Karpas-422 (cell line): ENCODE measurements at places on chromosomes 7 and 10. TPM values are rescaled to one million over a fixed set of nuclear protein-coding genes. Genes with fewer than 3 reads are reported as not detected.

GRCh38 chr10:95728526-95728925 is 27.4 kb upstream of the ENTPD1 start:
- H3K27ac ChIP-seq: no peak overlapping the region
- no peaks in the 10 kb centered on the region for H3K4me1 ChIP-seq
- no peaks in the 10 kb centered on the region for H3K27me3 ChIP-seq
- no peak for DNase-seq

DNA sequence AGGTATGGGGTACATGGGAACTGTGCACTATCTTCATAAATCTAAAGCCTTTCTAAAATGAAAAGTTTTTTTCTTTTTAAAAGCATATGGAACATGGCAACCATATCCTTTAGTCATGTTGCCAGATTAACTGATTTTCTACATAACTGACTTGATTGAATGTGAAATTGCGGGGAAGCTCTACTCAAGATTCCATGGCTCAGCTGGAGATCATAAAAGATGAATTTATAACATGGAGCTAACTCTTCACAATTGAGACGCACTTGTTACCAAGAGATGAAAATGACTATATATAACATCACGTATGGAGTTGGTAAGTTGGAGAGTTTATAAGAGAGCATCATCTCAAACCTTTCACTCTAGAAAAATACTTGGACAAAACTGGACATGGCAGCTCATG is 190.2 kb upstream of the MYO3A start:
- H3K4me3 ChIP-seq: no peak overlapping the region
- H3K27me3 ChIP-seq: no peaks in the 10 kb centered on the region
- H3K4me1 ChIP-seq: no peaks in the 10 kb centered on the region
- DNase-seq: no peak

DNA sequence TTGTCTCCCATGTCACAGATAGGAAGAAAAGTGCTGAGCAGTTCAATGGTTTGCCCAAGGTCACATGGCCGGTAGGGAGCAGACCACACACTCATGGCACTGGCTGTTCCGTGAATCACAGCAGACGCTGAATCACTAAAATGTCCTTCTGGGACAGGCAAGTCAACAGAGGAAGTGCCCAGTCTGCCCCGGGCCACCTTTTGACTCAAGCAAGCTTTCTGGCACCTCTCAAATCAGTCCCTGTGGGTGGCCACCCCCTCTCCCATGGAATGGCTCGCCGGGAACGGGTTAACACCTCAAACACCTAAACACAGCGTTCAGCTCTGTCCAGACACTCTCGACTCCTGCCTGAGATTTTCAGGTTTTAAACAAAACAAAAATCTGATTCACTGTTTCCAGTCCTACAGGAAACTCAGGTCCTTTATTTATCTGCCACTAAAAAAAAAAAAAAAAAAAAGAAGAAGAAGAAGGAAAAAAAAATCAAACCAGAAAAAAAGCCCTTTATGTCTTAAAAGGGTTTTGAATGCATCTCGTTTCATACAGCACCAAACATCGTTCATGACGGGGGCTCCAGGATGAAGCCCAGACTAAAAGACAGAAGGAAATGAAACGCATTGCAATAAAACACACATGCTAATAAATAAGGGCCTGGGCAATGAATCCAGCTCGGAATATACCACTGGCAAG is 15.5 kb downstream of the CARD11 start:
- H3K4me1 ChIP-seq: no peaks in the 10 kb centered on the region
- H3K4me3 ChIP-seq: no peak overlapping the region
- H3K36me3 ChIP-seq: peaks cover 13% of the 10 kb centered on the region
- H3K27ac ChIP-seq: no peak overlapping the region
- DNase-seq: no peak
- no peaks in the 10 kb centered on the region for H3K27me3 ChIP-seq

DNA sequence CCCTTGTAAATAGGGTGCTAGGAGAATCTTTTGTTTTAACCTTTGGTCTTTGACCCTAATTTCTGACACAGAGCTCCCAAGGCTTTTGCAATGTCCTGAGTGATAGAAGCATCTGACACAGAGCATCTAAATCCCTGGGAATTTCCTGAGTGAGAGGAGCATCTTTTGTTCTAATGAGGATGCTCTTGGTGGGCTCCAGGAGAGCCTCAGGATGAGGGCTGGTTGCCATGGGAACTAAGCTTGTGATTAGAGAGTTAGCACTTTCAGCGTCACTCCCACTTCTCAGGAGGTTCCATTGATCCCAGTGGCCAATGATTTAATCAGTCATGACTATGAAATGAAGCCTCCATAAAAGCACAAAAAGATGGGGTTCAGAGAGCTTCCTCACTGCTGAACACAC is 264.8 kb downstream of the KIF20B start:
- no peak overlapping the region for H3K4me3 ChIP-seq
- no peaks in the 10 kb centered on the region for H3K4me1 ChIP-seq
- H3K36me3 ChIP-seq: no peaks in the 10 kb centered on the region
- DNase-seq: no peak

GRCh38 chr10:78209970-78210369 is 176.3 kb downstream of the RPS24 start:
- no peaks in the 10 kb centered on the region for H3K27me3 ChIP-seq
- H3K27ac ChIP-seq: no peak overlapping the region
- no peak overlapping the region for H3K4me3 ChIP-seq

- no peak overlapping the region for H3K4me3 ChIP-seq
- no peak for DNase-seq
- no peak overlapping the region for H3K27ac ChIP-seq
- no peaks in the 10 kb centered on the region; the same call in 1 of the 2 replicates for H3K4me1 ChIP-seq
- H3K27me3 ChIP-seq: no peaks in the 10 kb centered on the region
Measured at GRCh38 chr7:116246357-116246756, 36.0 kb downstream of the TES start.

DNA sequence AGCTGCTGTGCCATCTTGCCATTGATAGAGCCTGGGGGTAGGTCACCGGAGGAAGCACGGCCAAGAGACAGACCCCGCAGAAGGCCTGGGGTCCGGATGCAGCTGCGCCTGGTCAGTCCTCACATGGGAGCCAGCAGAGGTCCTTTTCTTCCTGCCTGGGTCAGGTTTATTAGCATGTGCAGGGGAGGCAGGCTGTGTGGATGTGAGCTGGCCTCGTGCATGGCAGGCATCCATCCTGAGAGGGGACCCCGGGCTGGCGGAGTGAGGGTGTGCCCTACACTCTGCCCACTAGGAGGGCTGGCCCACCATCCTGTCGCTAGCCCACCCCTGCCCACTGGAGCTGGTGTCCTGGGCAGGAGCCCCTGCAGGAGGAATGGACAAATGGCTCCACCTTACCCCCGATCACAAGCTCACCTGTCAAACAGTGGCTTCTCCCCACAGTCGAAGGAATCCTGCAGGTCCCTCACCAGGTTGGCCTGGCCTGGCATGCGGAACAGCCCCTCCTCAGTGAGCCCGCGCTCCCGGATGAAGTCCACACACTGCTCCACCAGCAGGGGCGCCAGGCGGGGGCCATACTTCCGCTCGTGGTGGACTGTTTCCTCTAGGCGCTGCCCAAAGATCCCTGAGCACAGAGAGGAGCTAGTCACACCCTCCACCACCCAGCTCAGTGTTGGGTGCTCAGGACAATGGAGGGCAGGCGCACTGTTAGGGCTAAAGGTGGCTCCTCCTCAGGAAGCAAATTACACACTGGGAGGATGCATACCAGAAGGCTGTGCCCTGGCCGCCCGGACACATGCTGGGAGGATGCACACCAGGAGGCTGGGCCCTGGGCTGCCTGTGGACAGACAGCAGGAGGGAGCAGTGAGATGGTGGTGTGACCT is 145.4 kb downstream of the ARHGAP22 start:
- no peaks in the 10 kb centered on the region for H3K27me3 ChIP-seq
- H3K27ac ChIP-seq: no peak overlapping the region
- no peaks in the 10 kb centered on the region for H3K36me3 ChIP-seq
- H3K4me3 ChIP-seq: no peak overlapping the region
- no peak for DNase-seq
- H3K4me1 ChIP-seq: peaks cover 5% of the 10 kb centered on the region

DNA sequence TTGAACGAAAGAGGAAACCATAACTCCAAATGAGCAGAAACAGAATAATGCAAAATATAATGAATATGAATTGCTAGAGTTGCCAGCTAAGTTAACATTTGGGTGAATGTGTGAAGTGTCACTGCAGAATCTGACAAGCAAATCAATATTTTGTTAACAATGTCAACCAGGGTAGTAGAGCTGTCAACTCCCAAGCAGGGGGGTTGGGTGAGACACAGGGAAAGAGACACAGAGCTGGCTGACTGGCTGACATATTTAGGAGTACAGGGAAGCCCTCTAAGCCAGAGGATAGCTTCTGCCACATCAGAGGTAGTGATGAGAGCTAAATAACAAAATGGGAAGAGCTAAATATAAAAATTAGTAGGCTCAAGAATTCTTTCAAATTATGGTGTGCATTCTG is 393.1 kb upstream of the KCND2 start:
- DNase-seq: no peak
- H3K27ac ChIP-seq: no peak overlapping the region
- no peak overlapping the region for H3K4me3 ChIP-seq
- H3K4me1 ChIP-seq: no peaks in the 10 kb centered on the region
- H3K36me3 ChIP-seq: no peaks in the 10 kb centered on the region
- no peaks in the 10 kb centered on the region for H3K27me3 ChIP-seq

GRCh38 chr7:18900236-18900635 is 217.2 kb downstream of the TWIST1 start:
- H3K27ac ChIP-seq: no peak overlapping the region
- H3K4me1 ChIP-seq: no peaks in the 10 kb centered on the region
- H3K27me3 ChIP-seq: no peaks in the 10 kb centered on the region
- H3K4me3 ChIP-seq: no peak overlapping the region
- H3K36me3 ChIP-seq: no peaks in the 10 kb centered on the region

GRCh38 chr10:22053048-22053447 is 49.5 kb upstream of the DNAJC1 start:
- H3K4me1 ChIP-seq: no peaks in the 10 kb centered on the region
- no peak for DNase-seq
- H3K27me3 ChIP-seq: no peaks in the 10 kb centered on the region
- no peak overlapping the region for H3K4me3 ChIP-seq

GRCh38 chr10:52940921-52941320 is 168.3 kb upstream of the MBL2 start:
- no peak overlapping the region for H3K27ac ChIP-seq
- H3K27me3 ChIP-seq: no peaks in the 10 kb centered on the region
- no peaks in the 10 kb centered on the region for H3K36me3 ChIP-seq
- H3K4me3 ChIP-seq: no peak overlapping the region

- H3K27me3 ChIP-seq: no peaks in the 10 kb centered on the region
- DNase-seq: no peak
- H3K4me3 ChIP-seq: no peak overlapping the region
- H3K36me3 ChIP-seq: no peaks in the 10 kb centered on the region
Measured at GRCh38 chr10:83459124-83459523, 680.2 kb upstream of the GHITM start.

- no peaks in the 10 kb centered on the region for H3K4me1 ChIP-seq
- H3K27me3 ChIP-seq: no peaks in the 10 kb centered on the region
- no peak for DNase-seq
- H3K27ac ChIP-seq: no peak overlapping the region
- no peak overlapping the region for H3K4me3 ChIP-seq
- H3K36me3 ChIP-seq: no peaks in the 10 kb centered on the region
Measured at GRCh38 chr10:116670706-116671105, 50.0 kb downstream of the PNLIPRP2 start.

DNA sequence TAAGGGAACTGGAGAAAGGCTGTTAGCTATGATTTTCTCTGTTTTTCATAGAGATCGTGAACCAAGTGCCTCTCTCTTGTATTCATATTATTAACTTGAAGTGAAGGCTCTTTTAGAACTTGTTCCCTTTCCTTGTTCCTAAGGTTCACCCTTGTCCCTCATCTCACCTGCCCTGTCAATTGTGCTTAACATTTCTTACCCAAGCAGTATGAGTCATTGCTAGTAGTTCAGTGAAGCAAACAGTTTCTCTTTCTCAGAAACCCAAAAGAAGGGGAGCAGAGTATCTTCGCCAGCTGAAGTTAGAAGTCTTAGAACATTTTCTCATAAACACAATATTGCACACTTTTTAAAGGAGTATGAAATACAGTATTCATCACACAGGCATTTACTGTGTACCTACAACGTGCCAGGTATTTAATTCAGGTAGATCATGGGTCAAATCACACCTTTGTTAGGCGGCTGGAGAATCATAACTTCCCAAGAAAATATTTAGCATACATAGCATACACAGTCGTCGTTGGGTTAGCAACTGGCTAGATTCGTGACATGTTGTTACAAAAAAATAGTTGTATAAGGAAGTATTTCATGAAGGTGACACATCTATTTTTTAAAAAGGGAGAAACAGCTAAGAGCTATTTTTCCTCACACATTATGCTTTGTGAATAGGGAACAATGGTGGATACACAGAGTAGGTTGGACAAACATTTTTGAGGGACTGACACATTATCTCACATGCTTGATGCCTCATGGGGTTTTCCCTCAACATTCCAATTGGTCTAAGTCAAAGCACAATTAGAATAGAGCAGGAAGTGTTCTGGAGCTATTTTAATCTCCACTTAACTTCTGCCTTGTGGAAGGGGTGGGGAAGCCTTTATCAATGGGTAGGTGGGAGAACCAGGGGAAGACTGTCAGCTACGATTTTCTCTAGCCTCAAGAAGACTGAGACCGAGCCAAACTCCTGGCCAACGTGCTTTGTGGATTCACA is 13.2 kb downstream of the HDAC9 start:
- no peak for DNase-seq
- no peaks in the 10 kb centered on the region for H3K27me3 ChIP-seq
- H3K4me1 ChIP-seq: peaks cover 34% of the 10 kb centered on the region
- no peaks in the 10 kb centered on the region for H3K36me3 ChIP-seq

DNA sequence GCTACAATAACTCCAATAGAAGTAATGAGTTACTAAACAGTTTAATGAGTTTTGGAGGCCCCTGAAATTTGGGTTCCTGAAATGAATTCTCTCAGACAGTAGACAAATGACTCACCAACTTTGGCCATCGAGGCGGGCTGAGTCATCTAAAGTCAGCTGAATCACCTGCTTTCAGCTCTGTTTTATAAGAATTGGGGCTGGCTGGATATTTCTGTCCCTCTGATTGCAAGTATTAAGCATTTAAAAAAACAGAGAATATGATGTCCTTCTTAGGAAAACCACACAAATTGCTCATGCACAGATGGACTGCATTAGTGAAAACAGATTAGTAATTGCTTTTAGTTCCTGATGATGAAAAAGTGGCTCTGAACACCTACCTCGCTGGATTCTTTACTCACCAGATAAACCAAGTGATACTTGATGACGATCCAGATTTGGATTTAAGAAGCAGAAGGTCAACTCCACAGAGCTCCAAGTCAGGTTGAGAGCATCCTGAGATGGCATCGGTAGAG is 59.1 kb downstream of the ZNF365 start:
- no peak overlapping the region for H3K4me3 ChIP-seq
- DNase-seq: peak; percentile 34
- no peak overlapping the region for H3K27ac ChIP-seq
- no peaks in the 10 kb centered on the region for H3K27me3 ChIP-seq
- H3K4me1 ChIP-seq: no peaks in the 10 kb centered on the region

GRCh38 chr10:15632456-15633091 is 87.1 kb downstream of the ITGA8 start:
- no peaks in the 10 kb centered on the region for H3K36me3 ChIP-seq
- H3K4me1 ChIP-seq: no peaks in the 10 kb centered on the region
- H3K4me3 ChIP-seq: no peak overlapping the region
- H3K27me3 ChIP-seq: no peaks in the 10 kb centered on the region

- peaks cover 44% of the 10 kb centered on the region for H3K4me1 ChIP-seq
- H3K27me3 ChIP-seq: no peaks in the 10 kb centered on the region
- 0 out of 2 replicates have a peak, but pooled peaks cover 5% of the 10 kb centered on the region for H3K36me3 ChIP-seq
- no peak overlapping the region for H3K27ac ChIP-seq
Measured at GRCh38 chr7:74655324-74655723, 2.2 kb upstream of the GTF2I start.

Gene ADCYAP1R1
- 0.25 and 0.52 TPM in 2 replicates for total RNA-seq

Gene VPS37D
- total RNA-seq: not detected in 2 replicates

Gene INSYN2A
- not detected in 2 replicates for total RNA-seq

Gene NANOS1
- total RNA-seq: 1.6 and 3.1 TPM in 2 replicates

Gene DLG5
- total RNA-seq: 0.19 and 0.43 TPM in 2 replicates

Gene UPK3B
- 0.26 TPM in 1 of 2 replicates, not detected in the other for total RNA-seq
